ENCODE measurements at places on chromosomes 5 and 9.
A peak's percentile ranks its signal among the peaks of the same experiment; 100 is the strongest.

GRCh38 chr5:153558957-153559356 is 68.5 kb downstream of the GRIA1 start:
- DNase-seq: no peak

GRCh38 chr9:91428436-91428835 is 4.8 kb upstream of the NFIL3 start:
- no peak for DNase-seq

DNA sequence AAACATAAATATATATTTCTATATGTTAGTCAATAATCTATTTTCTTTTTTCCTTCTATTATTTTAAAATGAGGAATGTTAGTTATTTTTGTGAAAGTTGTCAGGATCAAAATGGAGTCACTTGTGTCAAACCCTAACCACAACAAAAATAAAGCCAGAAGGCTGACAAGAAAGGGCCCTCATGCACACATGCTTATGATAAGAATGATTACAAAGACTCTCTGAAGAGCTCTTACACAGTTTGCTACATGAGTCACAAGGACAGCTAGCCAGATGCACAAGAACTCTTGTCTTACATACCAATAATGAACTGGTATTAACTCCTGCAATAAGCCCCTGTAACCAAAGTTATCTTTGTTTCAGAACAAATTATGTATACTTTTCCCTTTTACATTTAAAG is 64.7 kb downstream of the GGTA1 start:
- peak; percentile 49 for DNase-seq

DNA sequence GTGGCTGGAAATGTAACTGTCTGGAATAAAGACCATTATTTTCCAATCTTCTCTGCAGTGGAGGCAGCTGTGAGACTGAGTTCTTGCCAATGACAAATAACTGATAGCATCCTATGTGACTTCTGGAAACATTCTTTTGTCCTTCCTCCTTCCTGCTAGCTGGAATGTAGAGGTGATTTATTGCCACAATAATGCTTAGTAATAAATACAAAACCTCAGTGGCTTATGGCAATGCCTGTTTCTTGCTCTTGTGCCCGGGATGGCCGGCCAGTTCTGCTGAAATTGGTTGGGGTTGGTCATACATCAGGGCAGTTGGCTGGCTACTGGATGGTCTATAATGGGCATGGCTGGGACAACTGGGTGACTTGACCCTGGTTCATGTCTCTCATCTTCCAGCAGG is 12.2 kb upstream of the TEX48 start:
- DNase-seq: no peak

DNA sequence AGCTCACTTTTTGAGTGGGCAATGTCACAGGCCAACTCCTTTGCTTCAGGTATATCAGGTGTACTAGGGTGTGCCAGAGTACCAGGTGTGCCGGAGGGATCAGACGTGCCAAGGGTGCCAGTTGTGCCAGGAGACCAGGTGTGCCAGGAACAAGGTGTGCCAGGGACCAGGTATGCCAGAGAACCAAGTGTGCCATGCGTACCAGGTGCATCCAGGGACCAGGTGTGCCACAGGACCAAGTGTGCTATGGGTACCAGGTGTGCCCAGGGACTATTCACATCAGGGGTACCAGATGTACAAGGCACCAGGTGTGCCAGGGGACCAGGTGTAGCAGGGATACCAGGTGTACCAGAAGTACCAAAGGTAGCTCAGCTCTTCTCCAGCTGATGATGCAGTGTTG is 174.7 kb upstream of the S1PR3 start:
- DNase-seq: no peak

DNA sequence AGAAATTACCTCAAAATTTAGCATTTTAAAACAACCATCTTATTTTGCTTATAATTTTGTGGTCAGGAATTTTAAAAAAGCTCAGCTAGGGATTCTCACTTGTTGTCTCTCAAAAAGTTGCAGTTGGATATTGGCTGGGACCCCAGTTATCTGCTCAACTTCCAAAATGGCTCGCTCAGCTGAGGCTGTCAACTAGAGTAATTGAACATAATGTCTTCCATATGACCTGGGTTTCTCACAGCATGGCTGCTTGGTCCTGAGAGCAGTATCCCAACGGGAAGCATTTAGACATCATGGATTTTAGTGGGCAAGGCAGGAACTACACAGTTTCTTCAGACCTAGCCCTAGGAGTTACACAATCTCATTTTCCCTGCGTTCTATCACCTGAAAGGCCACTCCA is 63.6 kb upstream of the SPEF2 start:
- no peak for DNase-seq

- DNase-seq: peak; percentile 27
Observed at GRCh38 chr9:88197781-88198340, 59.6 kb upstream of the SPATA31C2 start.

- DNase-seq: no peak
Observed at GRCh38 chr5:141490271-141490670, 1.4 kb downstream of the PCDHGC5 start.

DNA sequence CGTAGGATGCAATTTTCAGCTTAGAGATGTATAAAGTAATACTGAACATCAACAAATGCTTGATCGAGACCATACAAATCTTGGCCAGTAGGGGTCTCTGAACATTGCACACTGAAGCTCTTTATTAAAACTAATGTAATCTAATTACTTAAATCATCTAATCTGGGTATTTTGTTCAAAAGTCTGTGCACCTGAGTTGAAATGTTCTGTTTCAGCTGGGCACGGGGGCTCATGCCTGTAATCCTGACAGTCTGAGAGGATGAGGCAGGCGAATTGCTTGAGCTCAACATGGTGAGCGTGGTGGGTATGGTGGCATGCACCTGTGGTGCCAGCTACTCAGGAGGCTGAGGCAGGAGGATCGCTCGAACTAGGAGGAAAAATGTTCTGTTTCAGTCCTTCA is 41.0 kb downstream of the ESM1 start:
- DNase-seq: peak; percentile 13

DNA sequence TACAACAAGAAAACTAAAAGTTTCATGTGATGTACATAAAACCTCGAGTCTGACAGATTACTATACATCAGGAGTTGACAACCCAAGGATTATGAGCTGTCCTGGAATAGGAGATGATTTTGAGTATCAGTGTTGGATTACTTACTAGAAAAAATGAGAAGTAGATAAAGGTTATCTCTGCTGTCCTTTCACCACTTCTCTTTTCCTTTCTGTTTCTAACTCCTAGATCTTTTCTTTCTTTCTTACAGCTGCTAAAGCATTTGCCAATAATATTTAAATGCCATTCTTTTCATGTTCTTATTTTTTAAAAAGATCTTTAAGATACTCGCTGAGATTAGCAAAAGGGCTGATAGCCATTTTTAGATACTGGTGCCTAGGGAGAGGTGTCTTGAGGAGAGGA is 14.8 kb downstream of the RBM27 start:
- DNase-seq: no peak

- peak; percentile 29 for DNase-seq
Observed at GRCh38 chr5:95822043-95822541, 434 bp downstream of the GLRX start.

DNA sequence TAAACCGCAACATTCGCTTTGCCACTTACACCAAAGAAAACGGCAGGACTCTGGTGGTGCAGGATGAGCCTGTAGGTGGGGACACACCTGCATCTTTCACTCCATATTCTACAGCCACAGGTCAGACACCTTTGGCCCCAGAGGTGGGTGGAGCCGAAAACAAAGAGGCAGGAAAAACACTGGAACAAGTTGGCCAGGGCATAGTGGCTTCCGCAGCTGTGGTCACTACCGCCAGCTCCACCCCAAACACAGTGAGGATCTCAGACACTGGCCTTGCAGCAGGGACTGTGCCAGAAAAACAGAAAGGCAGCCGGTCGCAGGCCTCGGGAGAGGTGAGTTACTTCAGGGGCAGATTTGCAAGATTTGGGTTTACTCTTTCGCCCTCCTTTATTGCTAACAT is 33.8 kb downstream of the KDM3B start:
- no peak for DNase-seq

DNA sequence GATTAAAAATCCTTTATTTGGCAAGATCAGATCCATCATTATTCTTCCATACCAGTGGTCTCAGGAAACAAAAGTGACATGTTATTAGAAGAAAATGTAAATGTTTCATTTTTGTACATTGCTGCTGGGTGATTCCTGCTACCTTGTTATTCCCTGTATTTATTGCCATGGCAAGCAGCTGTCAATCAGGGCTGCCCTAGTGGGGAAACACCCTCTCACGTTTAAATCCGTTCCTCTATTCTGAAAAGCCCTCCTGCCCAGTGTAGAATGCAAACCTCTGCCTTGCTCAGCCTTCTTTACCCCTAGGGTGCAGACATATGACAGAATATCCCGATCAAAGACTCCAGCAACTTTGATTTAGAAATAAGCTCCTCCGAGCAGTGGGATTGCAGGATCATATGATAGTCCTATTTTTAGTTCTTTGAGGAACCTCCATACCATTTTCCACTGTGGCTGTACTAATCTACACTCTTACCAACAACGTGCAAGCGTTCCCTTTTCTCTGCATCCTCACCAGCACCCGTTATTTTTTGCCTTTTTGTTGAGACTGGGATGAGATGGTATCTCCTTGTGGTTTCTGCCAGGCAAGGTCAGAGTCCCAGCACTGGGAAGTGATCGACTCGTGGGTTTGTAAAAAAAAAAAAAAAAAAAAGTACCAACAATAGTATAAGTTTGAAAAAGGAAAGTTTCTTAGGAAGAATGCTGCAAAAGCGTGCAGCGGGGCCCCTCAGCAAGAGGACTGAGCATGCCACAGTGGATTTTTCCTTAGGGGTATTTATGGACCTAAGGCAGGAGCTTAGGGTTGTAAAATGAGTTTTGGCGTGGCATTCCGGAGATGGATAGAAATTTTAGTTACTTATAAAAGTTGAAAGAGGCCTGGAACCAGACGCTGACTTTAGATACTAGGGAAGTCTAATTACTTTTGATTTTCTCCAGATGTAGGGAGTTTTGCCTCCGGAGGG is 66.7 kb downstream of the HRH2 start:
- no peak for DNase-seq

GRCh38 chr5:154221371-154221896 is 30.9 kb downstream of the GALNT10 start:
- no peak for DNase-seq

DNA sequence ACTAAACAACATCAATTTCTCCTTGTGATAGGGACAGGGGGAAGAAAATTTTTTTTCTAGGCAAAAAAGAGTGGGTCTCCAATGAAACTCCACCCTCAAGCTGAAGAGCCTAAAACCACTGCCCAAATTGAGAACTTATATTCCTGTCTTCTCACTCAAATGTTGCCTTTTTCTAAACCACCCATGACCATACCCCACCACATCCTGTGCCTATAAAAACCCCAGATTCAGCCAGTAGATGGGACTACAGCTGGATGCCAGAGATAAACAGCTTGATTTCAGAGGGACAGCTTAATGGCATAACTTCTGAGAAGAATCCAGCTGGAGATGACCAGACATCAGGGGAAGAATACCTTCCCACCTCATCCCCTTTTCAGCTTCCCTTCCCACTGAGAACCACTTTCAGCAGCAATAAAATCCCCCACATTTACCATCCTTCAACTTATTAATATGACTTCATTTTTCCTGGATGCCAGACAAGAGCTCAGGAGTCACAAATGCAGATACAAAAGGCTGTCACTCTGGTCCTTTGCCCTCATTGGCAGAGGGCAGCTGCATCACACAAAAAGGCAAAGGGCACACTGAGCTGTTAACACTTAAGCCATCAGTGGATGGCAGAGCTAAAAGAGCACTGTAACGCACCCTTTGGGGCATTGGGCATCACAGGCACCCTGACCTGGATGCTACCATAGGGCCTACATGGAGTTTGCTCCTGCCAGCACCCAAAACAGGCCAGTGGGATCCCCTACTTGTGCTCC is 972.5 kb upstream of the CTNND2 start:
- no peak for DNase-seq

GRCh38 chr9:34070606-34071324 is 22.1 kb upstream of the UBAP2 start:
- DNase-seq: no peak

- peak; percentile 29 for DNase-seq
Observed at GRCh38 chr5:116858705-116859333, 284.2 kb upstream of the SEMA6A start.

DNA sequence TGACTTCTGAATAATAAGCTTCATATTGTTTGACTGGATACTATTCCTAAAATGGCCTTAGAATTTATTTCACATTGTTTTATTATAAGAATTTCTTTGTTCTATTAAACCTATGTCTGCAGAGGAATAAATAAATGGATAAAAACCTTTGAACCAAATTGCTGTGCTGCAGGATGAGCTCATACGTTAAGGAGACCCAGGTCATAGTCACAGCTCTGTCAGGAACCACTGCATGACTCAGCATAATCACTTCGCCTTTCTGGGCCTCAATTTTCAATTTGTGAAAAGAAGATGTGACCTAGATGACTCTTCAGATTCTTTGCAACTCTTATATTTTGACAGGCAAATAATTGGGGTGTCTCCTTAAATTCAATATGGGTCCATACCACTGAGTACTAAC is 36.7 kb upstream of the HMHB1 start:
- DNase-seq: no peak

DNA sequence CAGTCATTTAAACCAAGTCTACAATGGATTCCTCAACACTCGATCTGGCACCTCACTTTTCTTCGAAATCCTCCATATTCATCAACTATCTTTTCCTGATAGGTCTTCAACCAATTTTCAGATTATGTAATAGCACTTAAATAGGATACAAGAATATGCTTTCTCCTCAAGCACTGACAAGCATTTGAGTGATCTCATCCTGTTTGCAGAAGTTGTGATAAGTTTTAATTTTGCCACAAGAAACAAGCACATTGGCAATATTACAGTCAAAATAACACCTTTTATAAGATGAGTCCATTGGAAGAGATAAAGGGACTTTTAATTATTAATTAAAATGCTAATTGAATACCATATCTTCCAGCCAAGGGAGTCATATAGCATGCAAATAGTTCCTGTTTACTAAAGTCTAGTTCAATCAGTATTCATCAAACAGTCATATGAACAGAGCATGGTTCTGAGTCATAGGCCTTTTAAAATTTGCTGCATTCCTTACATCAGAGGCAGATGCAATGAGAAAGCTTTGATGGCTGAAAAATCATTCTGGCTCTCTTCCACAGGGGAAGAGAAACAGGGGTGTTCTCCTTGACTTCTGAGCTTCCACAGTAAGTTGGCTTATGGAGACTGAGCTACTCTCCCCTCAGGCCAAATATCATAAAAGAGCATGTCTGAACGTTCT is 32.7 kb upstream of the ZCCHC9 start:
- peak; percentile 79 for DNase-seq

DNA sequence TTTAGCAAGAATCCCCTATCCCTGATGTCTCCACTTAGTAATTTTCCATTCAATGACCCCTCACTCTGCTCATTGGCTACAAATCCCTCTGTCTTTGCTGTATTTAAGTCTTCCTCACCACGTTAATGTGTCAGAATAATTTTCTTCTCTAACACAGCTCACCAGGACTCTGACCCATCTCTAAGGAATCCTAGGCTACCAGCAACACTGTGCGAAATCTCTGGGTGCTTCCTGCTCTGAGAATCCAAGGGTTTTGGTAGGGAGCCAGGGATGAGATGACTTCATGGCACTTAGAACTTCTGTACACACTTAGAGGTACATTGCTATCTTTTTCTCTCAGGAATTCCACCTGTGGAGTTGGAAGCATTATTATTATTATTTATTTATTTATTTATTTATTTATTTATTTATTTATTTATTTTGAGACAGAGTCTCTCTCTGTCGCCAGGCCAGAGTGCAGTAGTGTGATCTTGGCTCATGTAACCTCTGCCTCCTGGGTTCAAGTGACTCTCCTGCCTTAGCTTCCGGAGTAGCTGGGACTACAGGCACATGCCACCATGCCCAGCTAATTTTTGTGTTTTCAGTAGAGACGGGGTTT is 53.5 kb downstream of the FOXI1 start:
- DNase-seq: no peak
